ENCODE measurements at places on chromosomes 7 and 10.

GRCh38 chr7:55063061-55063460, 44.2 kb downstream of the EGFR start:
- no peak for DNase-seq

DNA sequence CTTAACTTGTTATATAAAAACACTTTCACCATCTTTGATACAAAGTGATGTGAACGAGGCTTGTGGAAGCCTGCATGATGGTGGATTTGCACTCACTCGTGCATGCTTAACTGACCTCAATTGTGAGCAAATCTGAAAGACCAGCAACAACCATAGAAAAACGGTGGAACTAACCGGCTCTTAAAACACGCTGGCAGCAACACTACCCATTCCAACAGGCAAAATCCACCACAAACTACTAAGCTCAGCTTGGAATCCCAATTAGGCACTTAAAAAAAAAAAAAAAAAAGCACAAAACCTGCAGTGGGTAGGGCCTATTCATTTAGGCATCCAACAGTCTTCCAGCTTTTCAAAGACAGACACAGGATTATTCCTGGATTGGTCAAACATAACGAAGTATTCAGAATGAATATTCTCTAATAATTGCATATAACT, 1.8 kb downstream of the GDI2 start:
- no peak for DNase-seq

GRCh38 chr7:55975988-55976633, 11.7 kb downstream of the NIPSNAP2 start:
- DNase-seq, result no peak

DNA sequence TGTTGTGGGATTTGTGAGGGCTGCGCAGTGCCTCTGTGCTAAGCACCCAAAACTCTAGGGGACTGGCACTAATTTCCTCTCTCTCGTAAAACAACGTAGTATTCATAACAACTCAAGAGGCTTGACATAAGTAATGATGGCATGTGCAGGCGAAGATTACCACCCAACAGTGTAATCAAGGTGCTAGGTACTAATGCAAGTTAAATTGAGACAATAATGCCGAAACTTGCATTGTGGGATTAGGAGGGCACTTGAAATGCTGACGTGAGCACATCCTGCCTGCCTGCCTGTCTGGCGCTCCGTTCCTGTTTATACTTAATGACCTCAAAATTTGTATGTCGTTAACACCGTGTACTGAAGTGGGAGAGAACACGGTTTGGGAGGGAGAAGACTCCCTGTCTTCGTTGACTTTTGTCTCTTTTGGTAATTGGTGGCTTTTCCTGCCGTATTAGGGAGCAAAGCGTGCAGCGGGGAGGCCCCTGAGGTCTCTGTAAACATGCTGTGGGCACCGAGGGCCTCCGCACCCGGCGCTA, 139.0 kb downstream of the MGMT start:
- no peak for DNase-seq

- no peak for DNase-seq
These were observed 135.3 kb downstream of the PTPRN2 start for GRCh38 chr7:158452331-158452730.

DNA sequence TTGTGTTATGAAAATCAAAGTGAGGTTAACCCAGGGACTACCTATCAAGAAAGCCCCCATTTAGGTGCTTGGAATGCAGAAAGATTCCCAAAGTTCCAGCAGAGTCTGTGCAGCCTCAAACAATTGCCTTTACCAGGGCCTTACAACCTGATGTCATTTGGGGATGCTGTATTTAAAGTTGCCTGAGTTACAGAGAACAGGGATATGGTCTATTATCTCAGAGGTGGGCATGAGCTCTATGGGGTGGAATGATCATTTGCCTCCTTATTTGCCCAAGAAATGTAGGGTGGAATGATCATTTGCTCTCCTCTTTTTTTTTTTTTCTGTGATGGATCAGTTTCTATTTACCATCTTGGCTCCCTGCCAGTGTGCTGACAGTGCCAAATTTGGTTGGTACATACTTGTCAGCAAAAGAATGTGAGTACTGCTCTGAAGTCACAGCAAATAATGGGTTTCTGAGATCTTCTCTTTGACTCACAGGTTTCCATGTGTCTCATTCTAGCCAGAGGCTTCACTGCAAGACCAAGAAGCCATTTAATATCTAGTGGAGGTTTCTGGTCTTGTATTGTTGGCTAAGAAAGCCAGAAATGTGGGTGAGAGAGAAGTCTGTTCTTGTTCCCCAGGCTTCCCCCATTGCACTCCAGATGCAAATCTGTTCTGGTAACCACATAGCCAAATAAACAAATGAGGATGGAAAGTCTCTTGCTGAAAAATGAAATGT, 45.5 kb upstream of the ZNRF2 start:
- DNase-seq, result peak; percentile 1

- DNase-seq, result no peak
These were observed 628.7 kb upstream of the SEMA3D start for GRCh38 chr7:85815526-85815925.

DNA sequence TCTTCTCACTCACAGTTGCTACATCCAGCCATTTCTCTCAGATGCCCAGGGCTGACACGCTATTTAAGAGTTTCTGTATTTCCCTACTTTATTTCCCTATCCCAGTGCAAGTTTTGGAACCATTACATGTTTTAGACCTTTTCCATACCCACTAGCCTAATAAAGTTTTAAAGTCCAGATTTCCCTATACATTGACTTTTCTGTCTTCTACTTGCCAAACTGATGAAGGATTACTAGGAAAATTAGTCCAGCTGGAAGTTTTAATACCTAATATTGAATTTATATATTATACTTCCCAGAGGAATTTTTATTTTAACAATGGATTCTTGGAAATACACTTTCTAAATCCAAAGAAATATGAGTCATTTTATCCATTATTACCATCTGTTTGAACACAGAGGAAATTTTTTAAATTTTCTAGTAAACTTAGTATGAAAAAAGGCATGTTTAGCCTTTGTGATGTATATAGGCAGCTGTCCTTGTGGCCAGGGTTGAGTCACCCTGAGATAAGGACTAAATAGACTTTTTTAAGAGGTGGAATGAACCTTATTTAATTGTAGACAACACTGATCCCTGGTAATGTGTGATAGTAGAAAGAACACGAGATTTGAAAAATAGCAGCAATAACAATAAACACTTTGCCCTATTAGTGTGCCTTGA, 205.0 kb downstream of the TFEC start:
- DNase-seq, result no peak
